ENCODE measurements at places on chromosomes 6 and 20.
A peak's percentile ranks its signal among the peaks of the same experiment; 100 is the strongest.

- DNase-seq: no peak
These were observed 120.1 kb upstream of the TCF21 start for GRCh38 chr6:133768656-133769295.

DNA sequence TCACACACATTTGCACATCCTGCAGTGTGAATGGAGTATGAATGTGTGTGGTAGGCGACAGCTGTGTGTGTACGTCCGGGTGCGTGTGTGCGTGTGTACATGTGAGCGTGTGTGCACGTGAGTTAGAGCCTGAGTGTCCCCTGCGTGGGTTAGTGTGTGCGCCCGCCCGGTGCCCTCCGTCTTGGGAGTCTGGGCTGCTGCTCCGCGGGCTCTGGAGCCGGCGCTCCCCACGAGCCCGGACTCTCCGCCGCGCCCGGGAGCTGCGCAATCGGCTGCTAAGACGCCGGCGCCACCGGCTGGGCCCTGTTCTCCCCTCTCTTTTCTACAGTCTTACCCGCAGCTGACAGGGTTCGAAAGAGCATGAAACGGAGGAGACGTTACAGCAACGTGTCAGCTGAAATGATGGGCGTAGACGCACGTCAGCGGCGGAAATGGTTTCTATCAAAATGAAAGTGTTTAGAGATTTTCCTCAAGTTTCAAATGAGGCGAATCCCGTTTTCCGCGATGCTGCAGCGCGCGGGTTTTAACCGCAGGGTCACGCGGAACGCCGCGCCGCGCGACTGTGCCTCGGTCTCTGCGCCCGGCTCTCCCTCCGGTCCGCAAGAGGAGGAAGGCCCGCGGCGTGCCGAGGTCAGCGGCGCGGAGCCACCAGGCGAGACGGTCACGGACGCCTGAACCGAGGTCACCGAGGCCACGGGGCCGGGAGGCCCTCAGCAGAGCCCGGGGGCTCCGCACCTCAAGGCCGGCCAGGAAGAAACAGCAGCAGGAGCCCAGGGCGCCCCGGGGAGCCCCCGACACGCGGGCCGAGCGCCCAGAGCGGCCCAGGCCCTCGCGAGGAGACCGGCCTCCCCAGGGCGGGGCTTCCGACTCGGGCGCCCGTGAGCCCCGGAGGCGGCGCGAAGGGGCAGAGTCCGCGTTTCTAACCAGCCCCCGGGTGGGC lies 95.3 kb upstream of the BHLHE23 start:
- no peak for DNase-seq

GRCh38 chr6:34493344-34493743 lies 27.5 kb downstream of the PACSIN1 start:
- no peak for DNase-seq

DNA sequence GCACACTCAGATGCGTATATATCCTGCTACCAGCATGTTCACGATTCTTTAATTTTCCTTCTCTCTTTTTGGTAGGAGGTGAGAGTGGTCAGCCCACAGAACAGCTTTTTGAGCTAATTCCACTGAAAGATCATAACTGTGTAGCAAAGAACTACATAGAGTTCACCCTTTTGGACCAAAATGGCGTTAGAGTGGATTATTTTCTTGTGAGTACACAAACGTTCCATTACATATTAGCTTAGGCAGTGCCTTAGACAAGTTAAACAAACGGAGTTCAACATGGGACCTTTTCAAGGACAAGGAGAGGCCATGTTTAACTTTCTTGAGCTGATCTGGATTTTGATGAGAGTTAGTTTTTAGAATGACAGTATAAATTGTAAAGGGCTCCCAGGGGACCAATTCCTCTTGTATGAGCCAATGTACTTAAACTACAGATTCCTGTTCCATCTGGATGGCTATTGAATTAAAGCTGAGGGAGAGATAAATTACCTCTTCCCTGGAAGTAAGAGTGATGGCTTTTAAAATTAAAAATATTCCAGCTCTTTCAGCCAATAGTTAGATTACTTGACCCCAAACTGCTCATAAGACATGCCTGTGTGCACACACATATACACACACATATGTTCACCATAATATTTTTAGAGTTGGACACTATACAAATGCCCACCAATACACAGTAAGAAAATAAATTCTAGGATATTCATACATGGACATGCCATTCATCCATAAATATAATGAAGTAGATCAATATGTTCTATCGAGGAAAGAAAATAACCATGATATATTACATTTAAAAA lies 25.6 kb upstream of the ARMH2 start:
- no peak for DNase-seq

GRCh38 chr6:164665328-164665727 lies 644.1 kb downstream of the C6orf118 start:
- DNase-seq: peak; percentile 77
